Colonic mucosa (tissue), 4 donors: ENCODE measurements at places on chromosomes 1 and 21.

DNA sequence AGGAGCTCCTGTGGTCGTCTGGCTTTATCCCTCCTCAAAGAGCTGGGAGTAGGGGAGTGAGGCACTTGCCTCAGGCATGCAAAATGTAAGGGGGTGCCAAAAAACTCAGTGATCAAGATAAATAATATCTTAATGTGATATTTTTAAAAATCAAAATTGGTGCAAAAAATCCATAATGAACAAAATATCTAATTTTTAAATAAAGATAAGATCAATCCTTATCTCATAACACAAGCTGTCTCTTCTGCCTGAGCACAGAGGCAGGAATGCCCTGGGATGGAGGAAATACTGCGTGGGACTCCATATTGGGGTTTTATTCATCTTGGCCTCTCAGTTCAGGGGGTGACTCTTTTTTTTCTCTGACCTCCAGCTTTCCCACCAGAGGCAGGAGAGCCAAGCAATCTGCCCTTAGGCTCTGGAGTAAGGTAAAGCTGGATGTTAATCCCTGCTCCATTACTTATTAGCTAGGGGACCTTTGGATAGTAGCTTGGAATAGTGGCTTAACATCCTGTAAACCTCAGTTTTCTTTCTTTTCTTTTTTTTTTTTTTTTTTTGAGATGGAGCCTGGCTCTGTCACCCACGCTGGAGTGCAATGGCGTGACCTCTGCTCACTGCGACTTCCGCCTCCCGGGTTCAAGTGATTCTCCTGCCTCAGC, 77.3 kb upstream of the NFASC start:
- DNase-seq, result no peak

DNA sequence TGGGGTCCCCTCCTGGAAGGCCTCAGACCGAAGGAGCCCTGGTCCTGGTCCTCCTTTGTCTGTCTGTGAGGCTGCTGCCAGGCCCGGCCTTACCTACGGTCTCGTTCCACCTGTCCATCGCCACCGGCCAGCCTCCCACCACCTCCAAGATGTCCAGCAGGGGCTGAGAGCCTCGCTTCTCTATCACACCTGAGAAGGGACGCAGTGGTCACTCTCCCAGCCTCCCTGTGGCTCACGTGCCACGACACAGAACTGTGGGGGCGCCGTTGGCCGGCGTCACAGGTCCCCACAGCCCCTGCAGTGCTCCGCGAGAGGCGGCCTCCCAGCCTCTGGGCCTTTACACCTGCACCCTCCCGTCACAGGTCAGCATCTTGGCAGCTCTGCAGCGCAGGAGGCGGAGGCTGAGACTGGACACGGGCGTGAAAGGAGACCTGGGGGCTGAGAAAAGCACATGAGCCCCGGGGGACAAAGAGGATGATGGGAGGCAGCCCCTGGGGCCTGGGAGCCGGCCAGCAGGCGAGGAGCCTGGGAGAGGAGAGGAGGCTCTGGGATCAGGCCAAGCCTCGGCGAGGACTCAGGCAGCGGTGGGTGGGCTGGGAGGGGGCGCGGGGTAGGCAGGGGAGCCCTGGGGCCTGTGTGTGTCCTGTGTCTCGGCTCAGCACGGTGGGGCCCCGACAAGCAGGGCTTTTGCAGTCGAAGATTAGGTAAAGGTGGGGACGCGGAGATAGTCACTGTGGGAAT, 20.5 kb downstream of the PRXL2B start:
- no peak for DNase-seq

- no peak for DNase-seq
Measured at GRCh38 chr1:72557446-72558049, 275.2 kb upstream of the NEGR1 start.

GRCh38 chr1:119768778-119769177, at the start of gene HMGCS2:
Gene HMGCS2 (minus strand): TSS chr1:119768905. CDS start chr1:119768844, 61 bp downstream.
- DNase-seq, result peak; percentile 90

- no peak for DNase-seq
Measured at GRCh38 chr21:21383126-21383525, 384.9 kb downstream of the NCAM2 start.

DNA sequence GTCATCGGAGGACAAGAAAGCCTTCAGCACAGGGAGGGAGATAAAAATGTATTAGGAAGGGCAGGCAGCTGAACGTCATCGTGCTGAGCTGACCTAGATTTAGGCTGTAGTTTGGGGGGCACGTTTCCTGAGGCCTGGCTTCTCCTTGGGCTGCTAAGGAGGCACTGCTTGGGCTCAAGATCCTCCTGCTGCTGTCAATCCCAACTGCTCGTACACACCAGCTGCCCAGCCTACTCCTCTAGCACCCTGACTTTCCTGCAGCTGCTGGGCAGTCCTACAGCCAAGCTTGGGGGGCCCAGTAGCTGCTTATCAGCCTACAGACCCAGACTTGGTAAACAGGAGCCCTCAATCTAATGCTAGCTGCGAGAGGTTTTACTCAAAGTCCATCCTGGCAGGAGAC, 6.2 kb downstream of the TMEM35B start:
- DNase-seq, result no peak

- DNase-seq, result no peak
Measured at GRCh38 chr1:116769561-116769977, 15.3 kb downstream of the CD2 start.

- peak; percentile 44 for DNase-seq
Measured at GRCh38 chr1:12597792-12598191, 20.2 kb downstream of the DHRS3 start.

DNA sequence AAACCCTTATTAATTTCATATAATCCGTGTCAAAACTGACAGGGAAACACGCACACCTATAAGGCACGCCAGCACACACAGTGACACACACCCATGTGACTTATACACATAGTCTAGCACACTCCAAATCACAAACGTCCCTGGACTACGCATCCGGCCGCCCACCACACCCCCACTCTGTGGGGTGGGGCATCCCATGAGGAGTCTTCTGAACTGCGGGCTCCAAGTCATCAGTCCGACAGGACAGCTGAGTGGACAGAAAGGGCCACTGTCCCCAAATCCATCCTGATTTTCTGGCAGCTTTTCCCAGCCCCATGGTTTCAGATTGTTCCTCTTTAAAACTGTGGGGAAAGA, 829 bp downstream of the PEA15 start:
- peak; percentile 41 for DNase-seq

DNA sequence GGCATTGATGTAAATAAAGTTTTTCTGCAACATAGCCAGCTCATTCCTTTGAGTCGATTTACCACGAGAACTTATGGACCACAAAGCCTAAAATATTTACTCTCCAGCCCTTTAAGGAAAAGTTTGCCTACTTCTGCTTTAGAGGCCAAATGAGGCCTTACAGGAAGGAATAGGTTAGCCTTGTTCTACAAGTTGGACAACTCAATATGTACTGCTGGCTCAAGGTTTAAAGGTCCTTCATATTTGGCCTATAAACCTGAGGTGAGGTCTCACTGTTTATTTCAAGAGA, 144.5 kb upstream of the DNAH14 start:
- no peak for DNase-seq

GRCh38 chr1:184836141-184836540, 81.5 kb upstream of the EDEM3 start:
- no peak for DNase-seq

DNA sequence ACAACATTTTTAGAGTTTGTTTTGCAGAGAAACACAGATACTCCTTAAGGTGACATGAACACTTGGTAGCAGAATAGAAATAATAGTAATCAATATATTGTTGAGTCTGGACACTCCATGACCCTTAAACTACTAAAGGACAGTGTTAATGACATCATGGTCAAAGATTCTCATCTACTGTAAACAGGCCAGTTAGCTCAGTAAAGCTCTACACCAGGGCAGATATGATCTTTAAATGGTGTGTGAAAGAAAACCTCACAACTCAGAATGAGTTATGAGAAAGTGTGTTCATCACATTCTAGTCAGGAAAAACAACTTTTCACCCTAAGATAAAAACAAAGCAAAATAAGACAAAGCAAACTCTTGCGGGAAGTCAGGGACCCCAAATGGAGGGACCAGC, 58.1 kb upstream of the ADAMTS5 start:
- DNase-seq, result no peak

DNA sequence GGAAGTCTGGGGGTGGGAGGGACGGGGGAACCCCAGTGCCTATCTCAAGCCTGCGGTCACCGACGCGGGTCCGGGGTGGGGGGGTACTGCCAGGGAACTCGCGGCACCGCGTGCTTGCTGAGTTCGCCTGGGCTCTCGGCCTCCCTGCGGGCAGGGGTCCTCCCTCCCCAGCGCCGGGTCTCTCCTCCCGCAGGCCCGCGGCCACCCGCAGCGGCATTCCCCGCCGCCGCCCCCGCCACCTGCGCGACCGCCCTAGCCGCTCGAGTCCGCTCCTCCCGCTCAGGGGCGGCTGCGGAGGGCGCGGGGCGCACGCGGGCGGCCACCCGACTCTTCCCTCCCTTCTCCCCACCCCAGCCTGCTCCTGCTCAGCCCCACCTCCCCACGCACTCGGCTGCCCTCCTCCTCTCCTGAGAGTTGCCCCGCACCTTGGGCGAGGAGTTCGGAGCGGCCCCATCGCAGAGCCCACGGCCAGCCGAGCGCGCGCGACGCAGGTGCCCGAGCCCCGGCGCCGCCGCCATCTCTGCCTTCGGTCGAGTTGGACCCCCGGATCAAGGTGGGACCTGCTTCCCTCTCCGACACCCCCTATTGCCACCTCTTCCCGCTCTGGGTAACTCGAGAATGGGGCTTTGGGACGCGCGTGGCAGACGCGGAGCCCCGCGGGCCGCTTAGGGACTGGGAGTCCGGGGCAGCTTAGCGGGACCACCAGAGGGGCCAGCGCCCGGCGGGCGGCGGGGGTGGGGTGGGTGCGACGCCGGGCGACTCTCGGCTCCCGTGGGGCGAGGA, 105.0 kb downstream of the LEPR start:
- DNase-seq, result no peak

DNA sequence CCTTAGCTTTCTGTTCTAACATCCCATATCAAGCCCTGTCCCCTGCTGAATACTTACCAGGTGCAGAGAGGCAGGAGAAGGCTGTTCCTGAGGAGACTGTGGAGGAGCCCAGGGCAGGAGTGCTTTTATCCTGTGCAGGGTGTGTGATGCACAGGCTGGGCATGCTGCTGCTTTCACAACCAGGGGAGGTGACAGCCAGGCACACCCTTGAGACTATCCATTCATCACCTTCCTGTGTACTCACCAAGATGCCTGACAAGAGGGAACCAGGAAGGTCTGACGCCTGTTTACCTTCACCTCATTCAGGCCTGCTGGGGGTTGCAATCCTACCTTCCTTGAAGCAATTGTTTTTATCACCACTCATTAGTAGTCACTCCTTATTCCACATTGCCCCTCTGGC, at the start of gene LCE3E:
Gene LCE3E, minus strand, starts transcription at position 100 of the 400 bp plus-strand sequence. CDS start 572 bp downstream, outside the sequence.
- DNase-seq, result no peak

DNA sequence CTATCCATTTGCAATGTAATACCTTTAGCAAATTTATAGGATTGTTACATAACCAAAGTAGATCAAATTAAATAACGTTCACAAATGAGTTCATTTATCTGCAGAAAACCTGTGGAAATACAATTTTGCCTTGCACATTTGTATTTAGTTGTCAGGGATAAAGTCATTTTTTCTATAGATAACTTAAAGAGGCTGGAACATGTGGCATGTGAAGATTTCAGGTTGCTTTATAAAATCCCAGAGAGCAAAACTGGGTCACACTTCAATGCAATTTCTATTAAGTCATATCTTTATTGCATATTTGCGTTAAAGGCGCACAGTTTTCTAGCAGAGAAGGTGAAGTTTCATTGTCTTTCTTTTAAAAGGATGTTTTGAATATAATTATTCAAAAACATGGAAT, 342.4 kb downstream of the USP25 start:
- DNase-seq, result no peak

GRCh38 chr1:218848009-218848408, 325.7 kb upstream of the LYPLAL1 start:
- DNase-seq, result no peak

DNA sequence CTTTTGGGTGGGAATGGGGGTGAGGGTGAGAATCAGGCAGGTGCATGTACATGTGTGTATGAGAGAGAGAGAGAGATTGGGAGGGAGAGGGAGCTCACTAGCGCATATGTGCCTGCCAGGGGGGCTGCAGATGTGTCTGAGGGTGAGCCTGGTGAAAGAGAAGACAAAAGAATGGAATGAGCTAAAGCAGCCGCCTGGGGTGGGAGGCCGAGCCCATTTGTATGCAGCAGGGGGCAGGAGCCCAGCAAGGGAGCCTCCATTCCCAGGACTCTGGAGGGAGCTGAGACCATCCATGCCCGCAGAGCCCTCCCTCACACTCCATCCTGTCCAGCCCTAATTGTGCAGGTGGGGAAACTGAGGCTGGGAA, 95.0 kb downstream of the EPHB2 start:
- DNase-seq, result no peak

- DNase-seq, result no peak
Measured at GRCh38 chr1:244304156-244304555, 147.6 kb downstream of the ADSS2 start.

DNA sequence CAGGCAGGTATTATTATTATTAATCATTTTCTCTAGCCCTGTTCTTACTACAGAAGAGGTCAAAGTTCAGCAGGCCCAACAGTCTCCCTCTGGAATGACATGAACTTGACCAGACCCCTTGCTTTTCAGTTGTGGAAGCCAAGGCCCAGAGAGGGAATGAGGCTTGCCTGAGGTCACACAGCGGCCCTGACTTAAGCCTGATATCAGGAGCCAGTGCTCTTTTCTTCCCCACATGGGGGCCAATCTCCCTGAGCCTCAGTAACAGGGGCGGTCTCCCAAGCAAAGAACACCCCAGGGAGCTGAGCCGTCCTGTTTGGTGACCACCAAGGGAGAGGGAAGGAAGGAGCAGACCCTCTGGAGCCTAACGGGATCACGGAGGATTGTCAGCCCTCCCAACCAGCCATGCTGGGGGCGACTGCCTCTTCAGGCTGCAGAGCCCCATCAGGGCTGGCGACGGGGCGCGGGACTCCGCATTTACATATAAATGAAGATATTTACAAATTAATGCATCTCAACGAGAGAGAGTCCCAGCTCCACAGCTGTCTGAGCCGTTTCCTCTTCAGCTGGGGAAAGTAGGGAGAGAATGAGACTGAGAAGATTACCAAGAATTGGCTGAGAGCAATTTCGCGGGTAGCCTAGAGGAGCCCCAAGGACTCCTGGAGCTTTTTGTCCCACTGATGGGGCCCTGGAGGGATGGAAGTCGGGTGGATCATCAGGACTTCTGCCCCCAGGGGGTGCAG, 186.1 kb upstream of the KLHDC7A start:
- no peak for DNase-seq
